ENCODE measurements at places on chromosomes 2 and 18. TPM values are rescaled to one million over a fixed set of nuclear protein-coding genes. Genes with fewer than 3 reads are reported as not detected.

DNA sequence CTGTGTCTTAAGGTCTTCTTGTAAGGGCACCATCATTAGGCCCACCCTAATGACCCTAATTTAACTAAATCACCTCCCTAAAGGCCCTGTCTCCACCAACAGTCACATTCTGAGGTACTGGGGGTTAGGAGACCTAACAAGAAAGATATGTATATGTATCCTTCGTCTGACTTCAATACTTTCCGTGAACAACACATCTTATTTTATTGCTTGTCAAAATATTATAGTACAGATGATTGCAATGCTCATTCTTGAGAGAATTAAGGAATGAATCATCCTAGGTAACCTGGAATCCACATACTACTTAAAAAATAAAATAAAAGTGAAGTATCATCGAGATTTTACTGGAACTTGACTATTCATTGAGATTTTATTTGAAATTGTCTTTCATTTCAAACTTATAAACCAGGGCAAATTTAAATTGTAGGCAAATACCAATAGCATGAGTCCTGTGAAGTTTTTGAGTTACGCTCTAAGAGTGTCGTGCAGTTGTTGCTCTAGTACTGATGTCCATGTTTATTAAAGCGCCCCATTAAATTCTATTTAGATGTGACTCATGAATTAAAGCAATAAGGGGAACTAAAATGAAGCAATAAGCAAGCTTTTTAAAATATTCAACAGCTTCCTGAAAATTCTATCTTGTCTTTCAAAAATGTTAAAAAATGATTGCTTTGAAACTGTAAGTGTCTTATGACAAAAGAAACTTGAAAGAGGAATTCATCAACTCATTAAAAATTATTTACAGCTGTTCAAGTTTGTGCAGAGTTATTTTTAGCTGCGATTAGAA lies 40.0 kb downstream of the CCDC102B start:
- peak overlapping the region; percentile 67 for H3K27ac ChIP-seq
- no peaks in the 10 kb centered on the region for H3K36me3 ChIP-seq
- H3K4me1 ChIP-seq: no peaks in the 10 kb centered on the region
- no peak for DNase-seq

- no peak for DNase-seq
- no peak overlapping the region for H3K4me3 ChIP-seq
- H3K36me3 ChIP-seq: no peaks in the 10 kb centered on the region
- no peaks in the 10 kb centered on the region for H3K27me3 ChIP-seq
- no peaks in the 10 kb centered on the region for H3K4me1 ChIP-seq
Observed at GRCh38 chr2:153766415-153766814, 105.3 kb upstream of the GALNT13 start.

Gene TIGD1
- total RNA-seq: 3.5 TPM

- no peaks in the 10 kb centered on the region for H3K36me3 ChIP-seq
- H3K4me3 ChIP-seq: no peak overlapping the region
- no peaks in the 10 kb centered on the region for H3K27me3 ChIP-seq
- H3K27ac ChIP-seq: no peak overlapping the region
Observed at GRCh38 chr2:145572238-145572637, 1052.3 kb upstream of the ZEB2 start.

DNA sequence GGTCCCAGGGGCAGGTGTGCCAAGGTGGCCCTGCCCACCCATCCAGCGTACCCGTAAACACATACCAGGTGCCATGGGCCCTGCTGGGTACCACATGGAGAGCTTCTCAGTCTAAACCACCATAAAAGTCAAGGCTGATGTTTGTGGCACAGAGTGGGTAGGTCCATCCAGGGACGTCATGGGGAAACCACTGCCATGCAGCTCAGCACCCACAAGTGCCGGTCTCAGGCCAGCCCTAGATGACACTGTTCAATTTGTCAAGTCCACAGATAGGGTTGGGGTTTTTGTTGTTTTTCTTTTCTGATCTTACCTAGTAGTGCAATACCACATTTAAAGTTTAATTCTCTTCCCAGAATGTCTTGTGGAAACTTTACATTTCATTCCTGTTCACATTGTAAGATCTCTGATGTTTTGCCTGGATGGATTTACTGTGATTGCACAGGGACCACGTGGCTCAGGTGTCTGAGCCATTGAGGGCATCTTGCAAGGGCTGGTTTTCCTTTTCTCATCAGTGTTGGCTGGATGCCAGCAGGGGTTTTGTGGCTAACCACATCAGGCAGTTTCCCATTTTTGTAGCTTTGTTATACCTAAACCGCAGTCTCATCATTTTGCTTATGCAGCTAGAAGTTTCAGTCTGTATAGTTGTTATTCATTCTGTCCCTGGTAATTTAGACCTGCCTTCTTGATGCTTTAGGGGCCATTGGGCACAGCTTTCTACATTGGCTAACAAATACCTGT lies 64.7 kb downstream of the STK25 start:
- DNase-seq: no peak
- H3K36me3 ChIP-seq: peaks cover 27% of the 10 kb centered on the region

Gene LYG1
- total RNA-seq: 0.89 TPM

Gene TP53I3
- total RNA-seq: 56.3 TPM
